ENCODE measurements at places on chromosomes 3 and 15. TPM values are rescaled to one million over a fixed set of nuclear protein-coding genes. Genes with fewer than 3 reads are reported as not detected.

Gene GATA2
- 2.8 TPM for total RNA-seq

Gene CHL1
- 61.1 TPM for total RNA-seq

Gene DTX3L
- total RNA-seq, result 34.7 TPM

Gene ESYT3
- total RNA-seq, result 0.35 TPM

Gene CPNE9
- not detected for total RNA-seq

Gene MOBP
- total RNA-seq, result not detected

Gene TP63
- total RNA-seq, result not detected

Gene EXD1
- not detected for total RNA-seq

Gene PAQR5
- total RNA-seq, result 22.3 TPM

Gene ZNF501
- total RNA-seq, result 6.0 TPM

Gene DZIP1L
- total RNA-seq, result 2.8 TPM

Gene ADPRH
- 5.0 TPM for total RNA-seq

Gene SLC49A4
- 29.4 TPM for total RNA-seq

Gene HHATL
- total RNA-seq, result not detected

Gene KNG1
- total RNA-seq, result not detected

Gene CTNNB1
- 512 TPM for total RNA-seq

Gene ERICH6
- total RNA-seq, result not detected

Gene PDCD10
- 79.5 TPM for total RNA-seq

DNA sequence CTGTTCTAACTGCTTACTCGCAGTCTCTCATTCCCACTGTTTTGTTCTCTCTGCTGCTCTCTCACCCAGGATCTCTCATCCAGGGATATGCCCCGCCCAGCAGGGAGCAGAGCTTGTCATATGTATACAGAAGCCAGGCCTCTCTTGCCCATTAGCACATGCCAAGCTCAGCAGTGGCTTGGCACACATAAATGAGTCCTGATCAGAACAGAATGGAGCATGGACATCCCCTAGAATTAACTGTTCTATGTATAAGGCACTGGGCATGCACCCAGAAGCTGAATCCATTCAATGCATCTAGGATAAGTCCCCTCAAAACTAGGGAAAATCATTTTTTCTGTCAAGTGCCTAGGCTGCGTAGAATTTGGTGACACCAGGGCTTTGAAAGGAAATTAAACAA lies 61.6 kb downstream of the IGSF11 start:
- DNase-seq, result no peak

DNA sequence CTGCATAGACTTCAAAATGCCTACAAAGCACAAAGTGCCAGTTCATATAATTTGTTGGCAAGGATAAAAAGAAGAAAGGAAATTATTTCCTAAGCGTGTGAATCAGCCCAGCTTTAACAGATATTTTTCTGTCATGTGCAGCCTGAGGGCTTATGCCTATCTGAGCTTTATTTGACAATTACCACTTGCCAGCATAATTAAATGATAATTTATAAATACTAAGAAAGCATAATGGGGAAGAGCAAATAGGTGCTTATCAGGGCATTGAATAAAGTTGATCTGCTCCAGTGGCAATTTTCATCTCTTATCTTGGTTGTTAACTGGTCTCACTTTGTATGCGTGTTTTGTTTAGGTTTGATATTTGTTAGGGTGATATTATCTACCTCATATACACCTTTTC lies 313.4 kb upstream of the DNAJC19 start:
- DNase-seq, result no peak

DNA sequence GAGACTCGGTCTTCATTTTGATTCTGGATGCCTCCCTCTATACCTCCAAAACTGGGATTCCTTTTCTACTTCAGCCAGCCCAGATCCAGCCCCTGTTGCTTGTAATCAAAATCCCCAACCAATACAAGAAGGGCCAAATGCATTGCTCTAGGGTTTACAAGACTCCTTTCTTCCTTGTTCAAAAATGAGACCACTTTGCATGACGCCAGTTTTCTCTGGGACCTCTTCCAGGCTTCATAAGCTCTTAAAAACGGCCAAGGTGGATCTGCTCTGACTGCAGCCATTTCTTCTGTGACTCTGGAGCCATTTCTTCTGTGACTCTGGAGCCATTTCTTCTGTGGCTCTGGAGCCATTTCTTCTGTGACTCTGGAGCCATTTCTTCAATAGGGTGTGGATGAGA lies 71.9 kb downstream of the ADAMTS17 start:
- no peak for DNase-seq

GRCh38 chr15:66211670-66212562 lies 41.6 kb downstream of the MEGF11 start:
- no peak for DNase-seq

- DNase-seq, result peak; percentile 68
Observed at GRCh38 chr3:58679974-58680666, 13.5 kb upstream of the FAM3D start.

GRCh38 chr3:23834082-23834870 lies 28.5 kb downstream of the UBE2E1 start:
- no peak for DNase-seq

DNA sequence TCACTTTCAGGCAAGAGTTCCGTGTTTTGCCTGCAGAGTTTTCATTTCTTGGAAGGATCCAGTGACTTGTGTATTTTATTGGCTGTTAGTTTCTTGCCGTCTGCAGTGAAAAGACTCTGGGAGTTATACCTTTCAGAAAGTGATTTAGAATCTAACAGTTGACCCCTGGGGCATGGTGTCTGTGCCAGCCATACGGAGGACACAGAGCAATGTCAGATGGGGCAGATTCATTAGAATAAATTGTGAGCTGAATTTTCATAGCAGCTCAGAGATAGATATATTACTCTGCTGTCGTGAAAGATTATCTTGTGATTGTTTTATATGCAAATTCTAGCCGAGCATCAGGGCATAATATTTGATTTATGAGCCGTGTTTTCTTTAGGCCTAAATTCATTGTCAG lies 131.6 kb downstream of the SV2B start:
- no peak for DNase-seq

GRCh38 chr3:25025236-25025635 lies 402.8 kb upstream of the RARB start:
- DNase-seq, result no peak

DNA sequence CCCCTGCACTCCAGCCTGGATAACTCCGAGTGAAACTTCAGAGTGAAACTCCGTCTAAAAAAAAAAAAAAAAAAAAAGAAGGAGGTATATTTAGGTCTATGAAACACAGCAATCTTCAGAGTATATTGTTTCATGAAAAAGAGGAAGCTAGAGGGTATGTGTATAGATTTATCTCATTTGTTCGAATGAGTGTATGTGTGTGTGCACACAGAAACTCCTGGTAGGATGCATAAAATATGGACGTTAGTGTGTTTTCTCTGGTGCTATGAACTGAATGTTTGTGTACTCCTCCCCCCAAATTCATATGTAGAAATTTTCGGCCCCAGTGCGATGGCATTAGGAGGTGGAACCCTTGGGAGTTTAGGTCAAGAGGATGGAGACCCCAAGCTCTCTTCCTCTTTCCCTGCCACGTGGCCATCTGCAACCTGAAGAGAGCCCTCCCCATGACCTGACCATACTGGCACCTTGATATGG lies 98.6 kb upstream of the KLF13 start:
- no peak for DNase-seq

- no peak for DNase-seq
Observed at GRCh38 chr3:186152889-186153292, 44.0 kb upstream of the ETV5 start.

- DNase-seq, result no peak
Observed at GRCh38 chr3:149560617-149561016, 86.1 kb downstream of the TM4SF4 start.

DNA sequence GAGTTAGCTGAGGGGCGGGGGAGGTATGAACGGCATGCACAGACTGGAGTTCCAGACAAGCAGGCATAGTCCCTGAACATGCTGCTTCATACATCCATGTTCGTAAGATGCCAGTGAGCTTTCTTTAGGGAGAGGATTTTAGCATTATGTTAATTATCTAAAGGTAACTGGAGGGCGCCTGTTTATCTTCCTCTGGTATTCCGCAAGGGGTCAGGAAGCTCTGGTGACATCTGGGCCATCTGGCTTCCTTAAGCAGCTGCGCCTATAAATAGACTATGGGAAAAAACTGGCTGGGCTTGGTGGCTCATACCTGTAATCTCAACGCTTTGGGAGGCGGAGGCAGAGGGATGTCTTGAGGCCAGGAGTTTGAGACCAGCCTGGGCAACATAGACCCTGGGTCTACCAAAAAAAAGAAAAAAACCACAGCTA lies 1.5 kb upstream of the FBXO22 start:
- no peak for DNase-seq

DNA sequence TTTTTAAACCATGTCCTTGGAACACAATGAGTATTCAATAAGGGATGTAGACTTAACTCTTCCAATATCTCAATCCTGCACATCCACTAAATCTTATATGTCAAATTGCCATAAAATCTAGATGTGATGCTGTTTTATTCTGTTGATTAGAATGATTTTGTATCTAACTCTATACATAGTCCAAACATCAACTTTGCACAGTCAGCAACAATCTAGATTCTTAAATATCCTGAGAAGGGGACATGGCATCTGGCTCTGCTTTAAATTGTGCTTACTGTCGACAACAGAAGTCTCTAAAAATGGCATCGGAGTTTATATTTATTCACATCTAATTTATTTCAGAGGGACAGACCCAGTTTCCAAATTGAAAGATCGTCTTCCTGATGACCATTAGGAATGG lies 276.2 kb downstream of the GAP43 start:
- no peak for DNase-seq

- DNase-seq, result no peak
Observed at GRCh38 chr15:80561500-80561899, 133.6 kb upstream of the ABHD17C start.

DNA sequence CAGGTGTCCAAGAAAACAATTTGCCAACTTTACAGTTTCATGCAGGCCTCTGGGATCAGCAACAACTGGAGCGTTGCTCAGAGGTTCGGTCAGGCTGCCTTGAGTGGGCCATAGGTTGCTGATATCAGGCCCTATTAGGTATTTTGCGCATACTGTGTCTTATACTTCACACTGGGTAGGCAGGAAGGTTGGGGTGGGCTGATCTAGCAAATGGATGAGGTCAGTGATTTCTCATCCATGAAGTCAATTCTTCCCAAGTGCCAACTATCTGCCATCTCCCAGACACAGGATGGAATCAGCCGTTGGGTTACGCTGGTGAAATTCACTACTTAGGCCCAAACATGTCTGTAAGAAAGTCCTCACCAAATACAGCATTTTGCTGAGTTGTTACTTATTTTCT lies 77.6 kb downstream of the SLC7A14 start:
- no peak for DNase-seq

GRCh38 chr3:106302451-106303221 lies 433.8 kb upstream of the CBLB start:
- DNase-seq, result no peak

DNA sequence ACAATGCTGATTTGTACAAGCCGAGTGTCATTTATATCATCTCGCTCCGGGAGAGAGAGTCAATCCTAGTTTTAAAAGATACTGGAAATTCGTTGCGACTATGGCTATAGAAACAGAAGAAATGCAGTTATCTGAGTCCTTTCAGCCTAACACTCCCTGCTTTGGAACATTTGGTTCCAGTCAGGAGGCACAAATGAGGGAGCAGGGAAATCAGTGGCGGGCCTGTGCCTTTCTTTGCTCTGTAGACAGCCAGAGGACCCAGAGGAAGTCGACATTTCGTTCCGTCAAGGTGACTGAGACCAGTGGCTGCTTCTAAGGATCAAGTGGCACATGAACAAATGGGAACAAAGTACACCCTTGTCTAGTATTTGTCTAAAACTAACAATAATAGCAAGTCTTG lies 745 bp upstream of the RIOX2 start:
- no peak for DNase-seq

DNA sequence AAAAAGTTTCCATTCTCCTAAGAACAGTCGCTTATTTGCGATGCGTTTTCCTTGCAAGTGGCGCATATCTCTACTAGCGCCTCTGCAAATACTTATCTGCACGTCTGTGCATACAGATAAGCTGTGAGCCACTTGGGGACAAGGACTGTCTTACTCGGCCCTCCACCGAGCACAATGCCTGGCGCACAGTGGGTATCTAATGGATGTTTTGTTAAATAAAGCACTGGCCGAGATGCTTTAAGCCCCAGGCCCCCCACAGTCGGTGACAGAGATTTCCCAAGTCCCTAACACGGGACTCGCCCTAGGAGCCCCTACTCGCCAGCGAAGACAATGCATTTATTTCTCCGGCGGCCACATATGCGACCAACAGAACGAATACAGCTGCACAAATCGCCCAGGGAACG lies 503 bp downstream of the HLTF start:
- DNase-seq, result peak; percentile 51

DNA sequence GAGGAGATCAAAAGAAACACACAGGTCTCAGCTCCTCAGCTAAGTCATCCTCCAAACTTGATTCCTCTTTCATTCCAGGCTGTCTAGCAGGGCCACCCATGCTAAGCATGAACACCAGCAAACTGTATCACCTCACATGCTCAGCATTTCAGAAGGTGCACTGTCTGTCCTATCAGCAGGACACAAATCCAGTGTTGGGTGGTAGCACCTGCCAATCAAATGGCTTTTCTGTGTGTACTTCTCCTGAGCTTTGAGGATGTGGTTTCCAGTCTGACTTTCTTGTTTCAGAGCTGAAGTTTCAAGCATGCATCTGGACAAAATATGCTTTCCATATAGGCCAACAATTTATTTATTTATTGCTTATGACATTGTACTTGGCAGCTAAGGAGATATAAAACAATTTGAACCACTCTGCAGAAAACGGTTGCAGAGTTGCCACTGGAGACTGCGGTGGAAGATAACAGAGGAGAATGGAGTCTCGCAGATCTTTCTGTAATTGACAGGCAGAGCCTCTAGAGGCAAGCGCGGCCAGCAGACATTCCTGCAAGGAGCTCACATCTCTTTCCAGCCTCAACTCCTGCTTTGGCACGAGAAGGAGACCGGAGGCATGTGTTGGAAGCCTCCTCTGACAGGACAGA lies 167.1 kb upstream of the WNT5A start:
- no peak for DNase-seq

Measured in Peyer's patch (tissue), 4 donors.